GM23248 (cell line): ENCODE measurements at places on chromosomes 4 and X. TPM values are rescaled to one million over a fixed set of nuclear protein-coding genes. Genes with fewer than 3 reads are reported as not detected.

GLOD5 gene
- not detected in 2 replicates for total RNA-seq

ADGRL3 gene
- not detected in 2 replicates for total RNA-seq

NIPAL1 gene
- 3.7 TPM in 1 of 2 replicates, not detected in the other for total RNA-seq

GAGE12E gene
- not detected in 2 replicates for total RNA-seq

SCRG1 gene
- under 0.01 TPM in 1 of 2 replicates, not detected in the other for total RNA-seq

COL4A5 gene
- 13.2 and 14.4 TPM in 2 replicates for total RNA-seq

CXCL6 gene
- 8.1 and 13.5 TPM in 2 replicates for total RNA-seq

DNA sequence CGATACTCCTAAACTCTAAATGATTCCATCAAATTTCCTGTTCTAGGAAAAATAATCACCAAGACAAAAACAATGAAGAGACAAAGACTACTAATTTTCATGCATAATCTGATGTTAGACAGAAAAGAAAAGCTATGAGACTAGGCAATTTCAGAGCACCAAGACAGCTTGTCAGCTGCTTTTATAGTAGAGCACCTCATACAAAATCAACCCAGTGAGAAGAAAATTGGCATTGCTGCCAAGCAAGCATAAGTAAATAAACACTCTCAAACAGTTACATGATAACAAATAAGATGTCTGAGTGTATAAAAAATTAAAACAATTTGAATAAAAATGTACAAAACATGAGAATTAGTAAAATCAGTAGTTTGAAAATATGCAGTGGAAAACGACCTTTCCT is 1544.6 kb downstream of the C4orf33 start:
- DNase-seq, result no peak
- no peak overlapping the region for H3K4me3 ChIP-seq
- H3K36me3 ChIP-seq, result no peaks in the 10 kb centered on the region
- H3K4me1 ChIP-seq, result no peaks in the 10 kb centered on the region
- H3K27ac ChIP-seq, result no peak overlapping the region

GRCh38 chrX:134732676-134733075 is 74.4 kb upstream of the PLAC1 start:
- H3K4me1 ChIP-seq, result peaks cover 11% of the 10 kb centered on the region; the same call in 1 of the 2 replicates
- H3K4me3 ChIP-seq, result no peak overlapping the region
- no peaks in the 10 kb centered on the region for H3K36me3 ChIP-seq
- no peak overlapping the region for H3K27ac ChIP-seq

DNA sequence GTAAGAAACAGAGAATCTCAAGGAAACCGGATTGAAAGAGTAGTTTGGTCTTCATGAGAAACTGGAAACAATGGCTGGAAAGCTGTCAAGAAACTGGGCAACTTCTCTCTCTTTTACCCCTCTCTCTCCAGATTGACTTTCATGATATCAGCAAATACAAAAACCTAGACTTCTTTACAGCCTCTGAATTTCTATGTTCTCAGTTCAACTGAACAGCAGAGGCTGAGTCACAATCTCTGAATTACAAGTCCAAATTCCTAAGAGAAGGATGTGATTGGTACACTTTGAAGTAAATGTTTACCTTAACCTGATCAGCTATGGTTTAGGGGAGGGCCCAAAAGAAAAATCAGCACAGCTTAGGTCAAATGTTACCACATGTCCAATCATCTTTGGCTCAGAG is 974.9 kb downstream of the RPA4 start:
- no peak overlapping the region for H3K27ac ChIP-seq
- H3K36me3 ChIP-seq, result no peaks in the 10 kb centered on the region
- DNase-seq, result no peak
- H3K4me1 ChIP-seq, result no peaks in the 10 kb centered on the region
- H3K27me3 ChIP-seq, result no peaks in the 10 kb centered on the region

GRCh38 chr4:79184476-79184875 is 141.4 kb downstream of the NAA11 start:
- no peaks in the 10 kb centered on the region for H3K36me3 ChIP-seq
- no peak overlapping the region for H3K27ac ChIP-seq
- no peak for DNase-seq
- H3K4me3 ChIP-seq, result no peak overlapping the region
- H3K4me1 ChIP-seq, result no peaks in the 10 kb centered on the region

DNA sequence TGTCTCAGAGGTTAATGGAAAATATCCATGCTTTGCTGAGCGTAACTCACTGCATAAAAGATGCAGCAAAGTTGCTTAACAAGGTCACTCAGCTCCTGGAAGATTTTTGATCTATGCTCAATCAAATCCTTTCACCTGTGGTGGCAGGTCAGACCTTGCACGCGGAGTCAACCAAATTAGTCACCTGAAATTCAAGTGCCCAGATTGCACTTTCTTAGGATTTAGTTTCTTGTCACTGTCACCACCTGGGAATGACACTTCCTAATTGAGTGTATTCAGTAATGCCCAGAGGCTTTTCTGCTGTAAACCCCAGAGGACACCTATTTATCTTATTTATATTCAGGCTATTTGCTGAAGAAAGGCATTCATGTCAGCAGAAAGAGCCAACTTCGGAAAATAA is 215.8 kb upstream of the SMIM31 start:
- no peaks in the 10 kb centered on the region for H3K4me1 ChIP-seq
- DNase-seq, result no peak
